ENCODE measurements at places on chromosomes 7 and 10.

DNA sequence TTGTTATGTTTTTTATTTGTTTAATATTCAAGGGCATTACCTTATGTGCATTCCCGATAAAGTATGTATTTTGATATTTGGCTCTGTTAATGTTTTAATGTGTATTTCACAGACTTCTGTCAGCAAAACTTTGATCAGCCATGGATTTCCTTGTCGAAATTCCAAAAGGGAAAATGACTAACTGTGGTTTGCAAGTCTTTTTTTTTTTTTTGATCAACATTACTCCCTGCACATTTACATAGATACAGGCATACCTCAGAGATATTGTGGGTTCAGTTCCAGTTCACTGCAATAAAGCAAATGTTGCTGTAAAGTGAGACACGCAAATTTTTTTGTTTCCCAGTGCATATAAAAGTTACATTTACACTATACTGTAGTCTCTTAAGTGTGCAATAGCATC is 351.9 kb downstream of the CXCL12 start:
- DNase-seq = no peak

DNA sequence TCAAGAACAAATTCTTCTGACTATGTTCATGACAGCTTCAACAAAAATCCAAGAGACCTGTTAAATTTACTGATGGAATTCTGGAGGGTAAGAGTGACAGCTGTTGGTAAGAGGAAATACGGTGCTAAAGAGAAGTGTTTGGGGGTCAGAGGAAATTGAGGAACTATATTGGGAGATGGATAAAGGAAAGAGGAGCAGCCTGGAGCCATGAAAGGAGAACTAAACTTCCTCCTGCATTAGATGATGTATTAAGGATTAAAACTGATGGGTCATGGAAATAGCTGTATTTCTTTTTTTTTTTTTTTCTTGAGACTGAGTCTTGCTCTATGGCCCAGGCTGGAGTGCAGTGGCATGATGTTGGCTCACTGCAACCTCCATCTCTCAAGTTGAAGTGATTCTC is 95.3 kb downstream of the HERPUD2 start:
- no peak for DNase-seq

DNA sequence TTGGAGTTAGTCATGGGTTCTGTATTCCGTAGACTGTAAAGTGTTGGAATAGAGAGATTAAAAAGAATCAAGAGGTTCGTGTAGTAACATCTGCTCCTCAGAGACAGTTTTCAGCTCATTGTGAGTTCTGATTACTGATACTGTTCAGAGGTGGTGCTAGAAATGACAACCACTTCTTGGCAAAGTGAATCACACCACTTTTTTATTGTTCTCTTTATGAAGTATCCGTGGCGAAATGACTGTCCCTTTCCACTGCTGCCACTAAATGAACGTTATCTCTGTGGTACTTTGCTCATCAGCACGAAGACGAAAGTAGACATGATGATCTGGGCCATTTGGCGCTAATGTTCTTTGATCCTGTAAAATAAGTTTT is 860 bp downstream of the RPP30 start:
- DNase-seq = no peak

DNA sequence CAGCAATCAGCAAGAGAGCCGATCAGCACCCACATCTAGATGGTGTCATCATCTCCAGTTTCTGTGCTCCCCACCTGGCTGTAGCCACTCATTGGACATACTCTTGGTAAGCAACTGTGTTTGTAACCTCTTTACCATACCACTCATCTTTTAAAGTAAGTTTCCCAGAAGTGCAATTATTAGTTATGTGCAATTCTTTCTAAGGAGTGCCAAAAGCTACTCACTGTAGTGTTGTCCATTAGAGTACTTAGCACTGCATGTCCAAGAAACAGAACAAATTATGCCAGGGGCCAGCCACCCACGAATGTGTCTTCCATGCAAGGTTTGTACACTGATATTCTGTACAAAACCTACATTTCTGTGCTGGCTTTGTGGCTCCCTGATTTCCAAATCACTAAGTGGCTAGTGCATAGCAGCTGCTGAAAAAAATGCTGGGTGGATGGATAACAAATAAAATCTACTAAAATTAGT is 131.9 kb downstream of the SRPK2 start:
- no peak for DNase-seq

- DNase-seq = no peak
Measured at GRCh38 chr7:114852293-114852692, 69.6 kb upstream of the MDFIC start.

GRCh38 chr10:102918817-102919245 is 737 bp downstream of the CNNM2 start:
- no peak for DNase-seq

GRCh38 chr7:155551785-155552611 is 5.6 kb upstream of the CNPY1 start:
- no peak for DNase-seq

- DNase-seq = no peak
Measured at GRCh38 chr7:27873981-27874957, 134.3 kb downstream of the TAX1BP1 start.

DNA sequence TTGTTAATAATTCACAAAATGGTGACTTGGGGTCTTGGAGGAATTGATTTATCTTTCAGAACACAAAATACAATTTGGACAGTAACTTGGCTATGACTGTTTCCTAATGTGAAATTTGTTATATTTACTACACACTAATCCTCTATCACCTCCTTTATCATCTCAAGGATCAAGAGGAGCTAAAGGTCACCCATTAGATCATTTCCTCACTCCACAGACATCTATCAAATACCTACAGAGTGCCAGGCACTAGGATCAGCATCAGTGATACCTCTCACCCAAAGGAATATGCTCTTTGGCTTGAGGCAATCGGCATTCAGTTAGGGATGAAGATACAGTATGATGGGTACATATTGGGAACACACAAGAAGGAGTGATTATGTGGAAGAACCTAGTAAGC is 132.1 kb downstream of the INHBA start:
- no peak for DNase-seq

DNA sequence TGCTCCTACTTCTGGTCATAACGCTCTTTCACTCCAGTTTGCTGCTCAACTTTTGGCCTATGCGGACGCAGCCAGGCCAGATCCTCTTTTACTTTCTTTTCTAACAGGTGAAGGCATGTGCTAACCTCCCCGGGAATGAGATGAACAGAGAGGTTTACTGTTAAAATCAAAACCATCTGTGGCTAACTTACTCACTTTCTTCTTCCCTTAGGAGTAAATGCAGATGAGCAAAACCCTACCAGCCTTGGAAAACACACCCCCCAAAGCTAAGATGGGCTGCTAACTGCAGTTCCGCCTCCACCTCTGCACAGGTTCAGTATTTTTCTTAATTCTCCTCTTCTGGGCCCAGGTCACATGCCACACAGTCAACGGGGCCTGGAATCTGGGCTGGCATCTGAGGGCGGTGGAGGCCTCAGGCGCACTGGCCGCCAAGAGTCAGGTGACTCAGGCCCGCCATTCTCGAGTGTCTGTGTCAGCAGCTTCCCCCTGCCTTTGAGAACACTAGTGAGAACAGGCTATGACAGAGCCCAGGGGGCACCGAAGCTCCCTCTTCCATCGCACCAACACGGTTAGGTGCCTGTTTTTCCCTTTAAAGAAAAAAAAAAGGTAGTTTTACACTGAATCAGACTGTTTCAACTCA is 11.1 kb downstream of the FAM53B start:
- DNase-seq = no peak

DNA sequence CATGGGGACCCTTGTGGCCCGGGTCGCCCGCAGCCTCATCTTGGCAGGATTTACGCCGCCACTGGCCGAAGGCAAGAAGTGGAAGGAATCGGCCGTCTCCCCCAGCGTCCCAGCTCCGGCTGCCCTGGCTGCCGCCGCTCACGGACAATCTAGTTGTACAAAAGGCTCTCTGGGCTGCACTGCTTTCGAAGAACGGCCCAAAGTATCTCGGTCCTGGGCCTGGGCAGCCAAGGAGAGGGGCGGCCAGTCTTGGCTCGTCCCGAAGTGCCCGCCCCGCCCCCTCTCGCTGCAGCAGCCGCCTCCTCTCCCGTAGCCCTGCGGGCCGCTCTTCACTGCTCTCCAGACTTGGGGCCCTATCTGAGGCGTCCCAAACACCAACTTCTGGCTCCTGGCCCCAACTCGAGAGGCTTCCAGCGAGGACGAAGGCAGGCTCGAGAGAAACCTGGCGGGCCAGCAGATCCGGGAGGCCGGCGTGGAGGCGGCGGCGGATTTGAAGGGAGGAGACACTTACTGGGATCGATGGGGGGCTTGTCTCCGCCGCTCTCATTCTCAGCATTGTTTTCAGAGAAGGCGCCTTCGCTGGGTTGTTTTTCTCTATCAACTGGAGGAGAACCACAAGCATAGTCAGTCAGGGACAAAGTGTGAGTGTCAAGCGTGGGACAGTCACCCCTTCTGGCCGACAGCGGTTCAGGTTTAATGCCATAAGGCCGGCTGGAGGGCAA is 809 bp downstream of the HOXA9 start:
- no peak for DNase-seq
